ENCODE measurements at places on chromosomes 6 and 20.

GRCh38 chr6:99348288-99349170 lies 945 bp downstream of the FAXC start:
- DNase-seq = no peak

DNA sequence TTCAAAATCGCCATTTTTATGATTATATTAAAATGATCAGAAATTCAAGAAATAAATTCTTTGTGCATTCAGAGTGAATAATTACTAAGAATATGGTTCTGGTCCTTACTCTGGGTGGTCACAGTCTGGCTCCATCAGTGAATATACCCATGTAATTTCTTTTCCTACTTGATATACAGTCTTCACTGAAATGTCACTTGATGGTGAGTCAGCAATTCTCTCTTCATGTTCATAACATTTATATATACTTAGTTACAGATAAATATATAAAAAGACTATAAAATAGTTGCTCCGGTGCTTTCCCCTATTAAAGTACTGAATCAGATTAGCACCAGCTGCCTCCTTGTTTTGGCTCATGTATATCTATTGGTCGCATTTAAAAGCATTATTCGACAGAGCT lies 56.4 kb upstream of the MTRF1L start:
- no peak for DNase-seq

GRCh38 chr6:159042003-159042825 lies 2.6 kb downstream of the TAGAP start:
- DNase-seq = peak; percentile 89

GRCh38 chr6:96015518-96016333 lies at the start of gene FUT9:
Gene FUT9 (plus strand): TSS chr6:96015974. CDS start chr6:96203156, 187,182 bp downstream.
- peak; percentile 81 for DNase-seq

- no peak for DNase-seq
Measured at GRCh38 chr20:17044891-17045290, 181.9 kb upstream of the PCSK2 start.
